ENCODE measurements at places on chromosomes 5 and 9.

DNA sequence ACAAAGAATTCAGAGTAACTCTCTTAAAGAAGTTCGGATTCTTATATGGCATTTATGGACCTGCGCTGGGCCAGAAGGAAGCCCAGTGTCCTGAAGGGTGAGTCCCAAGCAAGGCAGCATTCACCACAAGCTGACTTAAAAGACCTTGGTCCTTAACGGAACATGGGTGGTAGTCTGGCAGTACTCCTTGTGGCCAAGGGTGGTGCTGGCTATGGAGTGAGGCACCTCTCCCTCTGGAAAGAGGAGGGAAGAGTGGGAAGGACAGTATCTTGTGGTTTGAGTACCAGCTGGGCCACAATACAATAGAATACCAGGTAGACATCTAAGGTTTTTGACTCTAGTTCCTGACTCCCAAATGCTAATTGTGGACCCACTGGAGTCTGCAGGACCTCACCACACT, 425.7 kb upstream of the CYLC2 start:
- DNase-seq = no peak

DNA sequence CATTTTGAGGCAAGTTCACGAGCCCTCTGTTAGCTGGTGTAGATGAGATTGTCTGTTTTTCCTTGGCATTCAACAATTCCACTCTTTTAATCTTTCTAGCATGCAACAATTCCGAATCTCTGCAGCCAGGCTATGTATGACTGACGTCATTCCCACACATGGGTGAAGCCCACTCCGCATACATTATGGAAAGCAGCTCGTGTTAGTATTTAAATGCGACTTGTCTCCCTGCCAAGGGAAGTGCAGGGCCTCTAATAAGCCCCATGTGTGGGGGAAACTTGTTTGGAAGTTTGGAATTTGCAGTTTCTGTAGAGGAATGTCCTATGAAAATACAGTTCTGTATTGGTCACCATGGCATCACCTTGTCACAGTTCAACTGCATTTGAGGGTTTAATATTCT, 146.0 kb upstream of the FBXL7 start:
- no peak for DNase-seq

DNA sequence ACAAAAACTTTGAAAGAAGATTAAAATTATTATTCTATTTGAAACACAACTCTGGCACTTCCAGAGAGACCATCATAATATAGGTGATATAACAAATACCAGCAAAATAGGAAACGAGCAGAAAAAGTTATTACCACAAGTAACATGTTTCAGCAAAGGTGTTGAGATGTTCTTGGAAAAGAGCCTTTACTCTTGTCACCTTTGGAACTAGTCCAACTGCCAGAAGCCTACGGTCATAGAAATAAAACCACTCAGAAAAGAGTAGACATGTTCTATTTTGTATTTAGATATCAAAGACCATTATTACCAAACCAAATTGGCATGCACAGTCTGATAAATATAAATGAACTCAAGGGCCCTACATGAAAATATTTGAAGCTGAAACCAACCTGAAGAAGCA, 145.0 kb upstream of the DMAC1 start:
- DNase-seq = no peak

GRCh38 chr5:50794812-50795211, 128.4 kb downstream of the PARP8 start:
- no peak for DNase-seq

- no peak for DNase-seq
Measured at GRCh38 chr9:5569409-5569808, 59.1 kb downstream of the PDCD1LG2 start.
